Activated CD4-positive, alpha-beta T cell treated with anti-CD3 and anti-CD28 coated beads, Interleukin-2, amount 50 U/mL, for 48 hours (primary cell): ENCODE measurements at places on chromosomes 11 and 22.
A peak's percentile ranks its signal among the peaks of the same experiment; 100 is the strongest.

DNA sequence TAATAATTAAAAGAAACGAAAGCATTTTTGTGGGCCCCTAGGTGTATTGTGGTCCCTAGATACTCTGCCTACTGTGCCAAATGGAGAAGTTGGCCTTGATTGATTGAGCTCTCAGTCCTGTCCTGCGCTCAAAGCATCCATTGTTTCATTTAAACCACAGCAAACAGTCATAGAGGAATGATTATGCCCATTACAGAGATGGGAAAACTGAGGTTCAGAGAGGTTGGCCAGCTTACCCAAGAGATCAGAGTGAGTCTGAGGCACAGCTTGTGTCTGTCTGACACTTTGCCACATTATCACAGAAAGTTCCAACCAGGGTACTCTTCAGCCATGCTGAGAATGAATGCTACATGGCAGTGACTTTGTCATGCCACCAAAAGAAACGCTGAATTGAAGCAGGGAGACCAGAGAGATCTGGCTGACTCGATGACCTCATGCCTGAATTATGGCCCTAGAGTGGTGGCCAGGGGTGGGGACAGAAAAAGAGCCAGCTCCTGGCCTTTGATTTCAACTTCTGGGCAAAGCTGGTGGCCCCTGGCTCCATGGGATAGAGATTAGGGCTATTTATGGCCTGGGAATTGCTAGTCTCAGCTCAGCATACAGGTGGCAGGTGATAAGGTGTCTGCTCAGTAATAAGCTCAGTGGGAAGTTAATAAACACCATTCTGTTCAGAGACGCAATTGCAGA, 180.5 kb downstream of the MIAT start:
- no peak for DNase-seq

GRCh38 chr11:34158661-34159060, 53.2 kb downstream of the NAT10 start:
- peak; percentile 18 for DNase-seq

DNA sequence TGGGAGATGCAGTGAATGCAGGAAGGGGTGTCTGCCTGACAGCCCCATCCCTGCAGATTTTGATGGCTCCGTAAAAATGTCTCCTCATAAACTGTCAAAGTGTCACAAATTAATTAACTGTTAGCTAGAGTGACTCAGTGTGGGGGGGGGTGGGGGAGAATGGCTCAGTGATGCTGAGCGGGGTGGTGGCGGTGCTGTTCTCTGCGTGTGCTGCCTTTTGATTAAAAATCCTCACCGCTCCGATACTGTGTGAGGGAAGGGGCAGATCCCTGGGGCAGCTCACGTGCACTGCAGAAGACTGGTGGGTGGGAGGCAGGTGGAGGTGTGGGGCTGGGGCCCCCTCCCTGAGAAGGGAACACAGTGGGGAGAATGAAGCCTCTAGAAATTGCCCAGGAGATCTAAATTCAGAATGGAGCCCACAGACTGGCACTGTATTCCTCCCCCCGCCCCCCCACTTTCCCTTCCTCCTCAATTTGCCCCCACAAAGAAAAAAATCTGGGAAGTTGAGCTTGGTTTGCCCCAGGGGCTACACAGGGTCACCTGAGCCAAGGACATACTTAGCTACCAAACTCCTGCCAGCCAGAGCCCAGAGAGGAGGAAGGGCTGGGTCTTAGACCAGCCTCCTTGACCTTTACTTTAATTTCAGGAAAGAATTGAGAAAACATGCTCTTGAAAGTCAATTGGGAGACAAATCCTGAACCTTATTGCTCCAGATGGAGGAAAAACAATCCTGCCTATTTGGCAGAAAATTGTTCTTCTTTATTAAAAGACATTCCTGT, 39.8 kb downstream of the DRD2 start:
- DNase-seq = no peak

- no peak for DNase-seq
Measured at GRCh38 chr11:76316726-76317125, 64.2 kb downstream of the THAP12 start.

- no peak for DNase-seq
Measured at GRCh38 chr11:68950762-68951161, 30.0 kb downstream of the MRGPRD start.

- DNase-seq = no peak
Measured at GRCh38 chr22:20904008-20904979, 12.9 kb upstream of the CRKL start.

DNA sequence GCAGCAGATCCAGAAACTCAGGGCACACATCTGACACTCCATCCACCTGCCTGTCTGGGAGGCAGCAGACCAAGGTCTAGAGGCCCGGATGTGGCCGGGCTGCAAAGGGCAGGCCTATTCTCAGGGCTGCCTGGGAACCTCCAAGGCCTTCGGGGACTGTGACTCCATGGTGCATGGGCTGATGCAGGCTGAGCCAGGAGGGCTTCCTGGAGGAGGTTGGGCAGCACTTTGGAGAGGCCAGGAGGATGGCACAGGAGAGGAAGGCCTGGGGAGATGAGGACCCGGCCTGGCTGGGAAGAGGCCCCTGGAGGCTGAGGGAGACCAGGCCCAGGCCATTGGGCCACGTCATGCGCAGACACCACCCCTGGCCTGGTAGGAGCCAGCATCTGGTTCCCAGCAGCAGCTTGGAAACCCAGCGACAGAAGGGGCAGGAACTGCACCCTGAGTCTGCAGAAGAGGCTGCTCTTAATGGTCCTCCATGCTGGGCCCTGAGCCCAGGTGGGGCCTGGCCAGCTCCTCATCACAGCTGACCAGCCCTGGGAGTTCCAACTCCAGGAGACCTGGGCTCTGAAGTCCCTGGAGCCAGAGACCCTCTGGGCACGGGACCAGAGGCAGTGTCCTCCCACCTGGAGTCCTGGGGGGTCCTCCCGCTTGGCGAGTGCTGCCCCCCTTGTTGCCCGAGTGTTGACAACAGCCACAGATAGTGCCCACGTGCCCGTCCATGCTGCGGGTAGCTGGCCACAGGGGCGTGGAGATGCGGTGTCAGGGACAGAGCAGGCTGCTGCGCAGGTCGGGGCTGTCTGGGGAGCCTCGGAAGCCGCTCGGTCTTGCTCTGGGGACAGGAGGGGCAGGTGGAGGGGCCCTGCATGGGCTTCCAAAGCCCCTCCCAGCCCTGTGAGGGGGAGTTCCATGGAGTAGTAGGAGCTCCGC, 5.5 kb downstream of the PHLDA2 start:
- no peak for DNase-seq

DNA sequence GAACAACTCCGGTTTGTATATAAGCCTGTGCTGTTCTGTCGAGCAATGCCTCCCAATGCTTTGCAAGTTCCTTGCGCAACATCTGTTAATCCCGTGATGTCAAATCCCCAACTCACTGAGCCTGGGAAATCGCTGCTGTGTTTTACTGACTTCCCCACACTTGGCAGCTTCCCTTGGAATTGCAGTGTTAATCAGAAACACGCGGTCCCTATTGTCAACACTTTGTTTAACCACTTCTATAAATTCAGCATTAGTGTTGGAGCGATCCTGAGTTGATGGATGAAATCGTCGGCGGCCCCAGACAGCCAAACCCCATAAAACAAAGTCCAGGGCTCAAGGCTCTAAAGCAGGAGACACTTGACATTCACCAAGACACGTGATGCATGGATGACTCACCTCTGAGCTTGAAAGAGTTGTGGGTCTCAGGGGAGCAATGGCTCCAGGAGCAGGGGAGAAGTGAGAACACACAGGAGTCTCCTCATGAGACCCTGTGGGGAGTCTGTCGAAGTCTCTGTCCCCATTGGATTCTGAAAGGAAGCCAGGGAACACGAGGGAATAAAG, 555.3 kb downstream of the MIAT start:
- DNase-seq = no peak

DNA sequence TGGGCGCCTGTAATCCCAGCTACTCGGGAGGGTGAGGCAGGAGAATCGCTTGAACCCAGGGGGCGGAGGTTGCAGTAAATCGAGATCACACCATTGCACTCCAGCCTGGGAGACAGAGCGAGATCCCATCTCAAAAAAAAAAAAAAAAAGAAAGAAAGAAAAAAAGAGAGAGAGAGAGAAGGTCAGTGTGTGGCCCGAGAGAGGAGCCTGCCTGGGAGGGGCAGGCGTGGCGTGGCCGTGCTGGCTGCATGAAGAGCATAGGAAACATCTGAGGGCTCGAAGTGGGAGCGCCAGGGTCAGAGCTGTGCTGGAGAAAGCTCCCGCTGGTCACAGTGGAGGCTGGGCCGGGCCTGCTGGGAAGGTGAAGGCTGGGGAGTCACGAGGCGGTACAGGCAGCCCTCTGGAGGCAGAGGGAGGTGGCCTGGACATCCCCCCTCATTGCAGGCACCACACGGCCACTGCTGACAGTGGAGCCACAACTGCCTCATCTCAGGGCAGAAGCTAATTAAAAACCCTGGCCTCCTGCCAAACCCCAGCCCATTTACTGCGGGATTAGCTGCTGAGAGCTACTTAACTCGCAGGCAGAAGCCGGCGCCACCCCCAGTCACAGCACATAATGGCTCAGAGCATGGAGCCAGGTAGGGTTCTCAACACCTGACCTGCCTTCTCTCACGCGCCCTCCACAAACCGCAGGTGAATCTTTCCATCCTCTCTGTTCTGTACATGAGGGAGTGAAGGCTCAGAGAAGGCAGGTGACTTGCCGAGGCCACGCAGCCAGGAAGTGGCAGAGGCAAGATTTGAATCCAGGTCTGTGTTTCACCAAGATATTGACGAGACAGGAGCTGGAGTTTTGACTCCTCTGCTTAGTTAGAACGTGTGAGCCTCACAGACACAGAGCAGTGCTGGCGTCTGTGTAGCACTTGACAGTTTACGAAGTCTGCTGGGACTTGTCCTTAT, 32.6 kb downstream of the NFAM1 start:
- no peak for DNase-seq

GRCh38 chr11:128625326-128625725, 38.0 kb upstream of the ETS1 start:
- no peak for DNase-seq

- DNase-seq = no peak
Measured at GRCh38 chr11:27060816-27061460, 20.3 kb downstream of the BBOX1 start.

DNA sequence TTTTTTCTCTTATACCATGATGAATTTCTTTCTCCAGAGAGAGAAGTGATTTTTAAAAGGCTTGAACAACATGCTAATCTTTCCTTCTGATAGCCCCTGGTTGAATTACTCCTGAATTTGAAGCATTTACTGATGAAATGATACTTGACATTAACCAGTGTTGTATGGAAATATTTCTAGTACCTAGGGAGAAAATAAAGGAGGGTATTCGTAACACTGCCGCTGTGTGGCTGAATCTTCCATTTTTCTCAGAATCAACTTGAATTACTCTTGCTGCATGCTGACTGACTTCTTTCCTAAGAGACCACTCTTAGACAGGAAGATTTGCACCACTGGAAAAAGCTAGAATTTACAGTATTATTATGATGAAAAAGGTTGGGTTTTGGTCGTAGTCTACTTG, 118.3 kb downstream of the FAT3 start:
- DNase-seq = no peak

DNA sequence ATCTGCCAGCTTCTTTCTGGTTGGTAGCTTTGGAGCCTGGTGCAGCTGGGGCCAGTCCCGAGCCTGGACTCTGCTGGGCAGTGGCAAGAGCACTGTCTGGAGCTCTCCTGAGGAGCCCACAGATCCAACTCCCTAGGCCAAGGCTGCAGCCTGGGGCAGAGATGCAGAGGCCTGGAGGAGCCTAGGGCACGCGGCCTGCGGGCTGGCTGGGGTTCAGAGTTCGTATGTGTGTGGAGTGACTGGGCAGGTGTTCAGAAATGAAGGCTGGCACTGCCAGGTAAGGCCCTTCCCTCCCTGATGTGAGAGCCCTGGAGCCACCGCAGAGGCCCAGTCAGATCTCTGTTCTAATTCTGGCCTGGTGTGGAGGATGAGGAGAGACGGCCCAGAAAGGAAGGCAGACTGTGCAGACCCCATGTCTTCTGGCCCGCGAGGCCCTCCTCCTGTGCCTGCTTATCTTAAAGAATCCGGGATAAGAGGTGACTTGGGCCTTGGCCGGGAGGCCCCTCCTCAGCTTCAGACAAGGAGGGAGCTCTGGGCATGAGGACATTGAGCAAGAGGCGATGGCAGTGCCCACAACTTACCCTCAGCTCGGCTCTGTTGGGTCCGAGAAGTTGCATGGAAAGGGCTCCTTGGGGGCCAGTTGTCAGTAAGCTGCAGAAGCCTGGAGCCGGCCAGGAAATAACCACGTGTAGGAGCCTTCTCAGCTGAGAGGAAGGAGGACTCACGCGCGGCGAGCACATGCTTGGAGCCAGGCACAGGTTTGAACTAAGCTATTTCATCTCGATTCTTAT, 62.2 kb upstream of the B3GAT1 start:
- no peak for DNase-seq
